GM04503 (cell line): ENCODE measurements at places on chromosomes 16 and 17.

GRCh38 chr17:43905400-43905984 lies 1.8 kb downstream of the MPP2 start:
- no peak for DNase-seq

DNA sequence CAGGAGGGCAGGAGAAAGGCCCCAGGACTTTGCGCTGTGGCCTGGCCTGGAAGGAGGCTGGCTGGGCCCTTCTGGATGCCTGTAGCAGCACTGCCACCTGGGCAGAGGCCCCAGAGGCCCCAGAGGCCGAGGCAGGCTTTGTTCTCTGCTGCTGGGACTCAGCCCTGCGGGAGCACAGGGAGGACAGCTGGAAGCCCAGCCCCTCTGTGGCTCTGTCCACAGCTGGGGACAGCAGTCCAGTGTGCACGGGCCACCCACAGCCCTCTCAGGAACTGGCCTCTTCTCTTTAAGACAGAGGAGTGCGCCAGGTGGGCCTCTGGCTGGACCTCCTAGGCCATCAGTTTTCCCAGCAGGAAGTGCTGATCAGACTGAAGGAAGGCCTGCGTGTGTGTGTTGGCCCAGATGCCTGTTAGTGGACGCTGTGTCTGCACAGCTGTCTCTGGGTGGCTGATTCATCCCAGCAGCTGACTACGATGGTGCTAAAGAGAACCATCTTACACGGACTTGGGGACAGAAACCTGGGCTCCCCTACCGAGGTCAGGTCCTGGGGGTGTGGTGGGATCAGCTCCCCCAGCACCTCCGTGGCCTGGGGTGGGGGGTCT lies 26.9 kb upstream of the ZNF750 start:
- DNase-seq, result no peak

- DNase-seq, result no peak
Measured at GRCh38 chr16:82184213-82184612, 14.2 kb upstream of the MPHOSPH6 start.

GRCh38 chr17:19265755-19266154 lies 28.6 kb downstream of the EPN2 start:
- no peak for DNase-seq

DNA sequence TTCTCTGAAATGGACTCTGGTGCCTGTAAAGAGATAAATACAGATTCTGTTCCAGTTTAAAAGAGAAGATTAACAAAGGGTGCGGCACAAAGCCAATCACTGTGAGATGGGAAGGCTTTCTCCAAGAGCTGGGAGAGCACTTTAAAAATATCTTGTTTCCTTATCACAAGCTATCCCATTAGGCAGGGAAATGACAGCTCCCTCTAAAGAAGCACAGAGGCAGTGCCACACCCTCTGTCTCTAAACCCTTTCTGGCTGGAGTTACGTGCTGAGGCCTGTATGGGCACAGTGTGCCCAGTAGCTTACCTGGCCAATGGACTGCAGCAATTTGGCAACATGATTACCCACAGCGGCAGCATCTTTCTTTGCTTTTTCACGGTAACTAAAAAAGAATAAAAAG lies 9.0 kb upstream of the TERB1 start:
- no peak for DNase-seq

DNA sequence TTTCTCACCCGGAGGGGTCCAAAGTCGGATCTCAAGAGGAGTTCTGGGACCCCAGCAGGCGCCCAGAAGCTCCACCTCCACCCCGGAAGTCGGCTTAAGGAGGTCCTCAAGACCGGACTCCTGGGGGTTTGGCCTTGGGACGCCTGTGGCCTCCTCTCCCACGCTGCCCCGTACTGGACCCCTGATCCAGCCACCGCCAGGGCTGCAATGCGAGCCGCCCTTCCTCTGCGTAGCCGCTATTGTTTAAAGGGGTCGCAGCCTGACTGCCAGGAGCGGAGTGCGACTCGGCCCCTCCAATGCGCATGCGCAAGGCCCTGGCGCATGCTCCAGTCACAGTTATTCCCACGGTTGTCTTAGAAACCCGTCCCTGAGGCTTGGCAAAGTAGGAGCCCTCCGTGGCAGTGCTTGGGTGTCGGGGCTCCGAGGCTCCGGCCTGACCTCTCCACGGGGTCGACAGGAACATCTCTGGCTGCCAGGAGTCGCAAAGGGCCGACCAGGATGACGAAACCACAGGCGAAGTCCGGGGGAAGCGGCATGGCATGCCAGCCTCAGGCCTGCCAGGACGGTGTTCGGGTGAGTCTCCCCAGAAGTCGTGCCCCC lies 719.0 kb downstream of the KCNJ18 start:
- DNase-seq, result no peak

GRCh38 chr16:66462912-66463311 lies 35.8 kb downstream of the BEAN1 start:
- DNase-seq, result no peak

DNA sequence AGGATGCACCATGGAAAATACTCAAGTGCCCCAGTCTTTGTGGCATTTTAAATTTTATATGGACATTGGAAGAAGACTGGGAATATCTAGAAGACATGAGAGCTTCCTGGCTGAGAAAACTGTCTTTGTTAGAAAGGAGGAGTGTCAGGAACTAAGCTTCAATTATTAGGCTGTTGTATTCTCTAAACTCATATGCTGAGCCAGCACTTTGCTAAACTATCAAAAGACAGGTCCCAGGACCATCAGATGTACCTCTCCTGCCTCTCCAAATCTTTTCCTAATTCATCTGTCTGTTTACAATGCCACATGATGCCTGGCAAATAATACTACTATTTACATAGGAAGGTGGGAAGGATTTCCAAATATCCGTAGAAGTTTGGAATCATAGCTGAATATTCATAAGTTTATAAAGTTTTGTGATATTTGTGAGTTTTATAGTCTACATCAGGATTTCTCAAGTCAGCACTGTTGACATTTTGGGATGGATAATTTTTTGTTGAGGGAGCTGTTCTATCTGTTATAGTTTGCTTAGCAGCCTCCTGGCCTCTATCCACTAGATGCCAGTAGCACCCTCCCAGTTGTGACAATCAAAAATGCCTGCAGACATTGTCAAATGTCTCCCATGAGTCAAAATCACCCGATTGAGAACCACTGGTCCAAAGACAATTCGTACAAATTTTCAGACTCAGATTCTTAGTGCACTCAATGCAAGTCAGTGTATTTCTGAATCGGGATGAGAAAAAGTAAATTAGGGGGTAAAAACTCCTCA lies 61.2 kb upstream of the NETO2 start:
- no peak for DNase-seq

- DNase-seq, result no peak
Measured at GRCh38 chr17:61048376-61049106, 351.1 kb upstream of the TBX2 start.

DNA sequence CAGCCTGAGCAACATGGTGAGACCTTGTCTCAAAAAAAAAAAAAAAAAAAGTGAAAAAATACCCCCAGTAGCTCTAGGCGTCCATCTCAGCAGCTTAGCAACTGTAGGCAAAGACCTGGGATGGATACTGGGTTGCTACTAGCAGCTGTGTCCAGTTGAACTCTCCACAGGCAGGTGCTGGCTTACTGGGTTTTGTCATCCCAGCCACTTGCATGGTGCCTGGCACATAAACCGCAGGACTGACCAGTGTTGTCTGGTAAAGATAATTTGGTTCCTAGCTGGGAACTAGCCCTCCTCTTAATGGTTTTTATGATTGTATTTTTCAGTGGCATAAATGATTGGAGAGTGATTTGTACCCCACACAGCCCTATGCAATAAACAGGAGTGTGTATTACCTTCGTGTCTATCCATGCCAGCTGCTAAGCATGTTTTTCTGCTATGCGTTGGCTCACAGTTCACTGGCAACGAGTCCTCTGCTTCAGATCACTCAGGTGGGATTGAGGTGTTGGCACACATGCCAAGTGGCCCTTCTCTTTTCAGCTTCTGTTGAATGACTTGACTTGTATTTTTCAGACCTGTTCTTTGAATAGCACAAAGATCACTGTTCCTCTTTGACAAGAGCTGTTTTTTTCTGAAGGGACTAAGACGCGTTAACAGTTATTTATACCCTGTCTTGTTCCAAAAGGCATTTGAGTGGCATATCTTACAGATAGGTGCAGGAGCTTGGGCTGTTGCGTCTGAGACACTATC lies 352.9 kb downstream of the SNX29 start:
- no peak for DNase-seq

- no peak for DNase-seq
Measured at GRCh38 chr16:82999711-83000110, 372.9 kb downstream of the CDH13 start.

DNA sequence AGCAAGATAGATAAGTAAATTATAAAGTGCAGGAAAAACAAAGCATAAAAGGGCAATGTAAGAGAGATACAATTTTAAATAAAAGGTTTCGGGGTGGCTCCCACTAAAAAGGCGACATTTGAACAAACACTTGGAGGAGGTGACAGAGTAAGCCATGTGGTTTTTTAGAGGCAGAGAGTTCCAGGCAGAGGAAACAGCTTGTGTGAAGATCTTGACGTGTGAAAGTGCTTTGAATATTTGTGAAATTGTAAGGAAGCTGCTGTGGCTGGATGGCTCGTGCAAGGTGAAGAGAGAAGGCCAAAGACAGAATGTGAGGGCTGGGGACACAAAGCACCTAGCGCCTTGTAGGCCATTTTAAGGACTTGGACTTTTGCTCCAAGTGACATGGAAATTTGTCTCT lies 28.6 kb upstream of the HYDIN start:
- DNase-seq, result no peak

DNA sequence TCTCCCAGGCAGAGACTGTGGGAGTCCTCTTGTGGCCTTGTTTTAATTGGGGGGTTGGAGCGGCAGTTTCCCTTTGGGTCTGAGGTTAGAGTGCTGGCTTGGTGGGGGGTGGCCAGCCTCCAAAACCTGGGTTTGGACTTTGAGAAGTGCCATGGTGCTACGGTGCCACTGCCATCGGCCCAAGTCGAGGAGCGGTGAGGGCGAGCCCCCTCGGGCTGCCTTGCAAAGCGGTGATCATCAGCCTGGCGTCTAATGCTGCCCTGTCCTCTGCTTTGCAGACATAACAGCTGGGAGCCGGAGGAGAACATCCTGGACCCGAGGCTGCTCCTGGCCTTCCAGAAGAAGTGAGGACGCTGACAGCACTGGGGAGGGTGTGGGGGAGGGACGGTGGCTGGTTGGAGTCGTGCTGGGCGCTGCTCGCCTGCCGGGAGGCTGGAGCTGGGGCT lies 1.2 kb downstream of the CBX2 start:
- no peak for DNase-seq

DNA sequence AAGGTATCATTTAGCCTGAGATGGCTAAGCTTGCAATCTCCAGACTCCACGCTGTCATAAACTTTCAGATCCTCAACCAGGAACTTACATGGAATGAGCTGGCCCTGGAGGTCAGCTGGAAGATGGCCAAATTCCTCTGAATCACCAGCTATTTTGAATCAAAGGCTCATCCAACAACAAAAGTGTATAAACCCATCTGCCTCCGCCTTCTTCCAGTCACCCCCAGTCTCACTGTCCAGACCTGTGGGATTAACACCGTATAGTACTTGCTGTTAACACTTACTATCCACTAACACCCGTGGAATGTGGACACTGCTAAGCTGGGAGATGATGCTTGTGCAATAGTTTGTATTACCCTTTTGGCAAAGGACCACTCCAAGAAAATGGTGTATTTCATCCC lies 1.9 kb upstream of the LCMT1 start:
- DNase-seq, result peak; percentile 91

DNA sequence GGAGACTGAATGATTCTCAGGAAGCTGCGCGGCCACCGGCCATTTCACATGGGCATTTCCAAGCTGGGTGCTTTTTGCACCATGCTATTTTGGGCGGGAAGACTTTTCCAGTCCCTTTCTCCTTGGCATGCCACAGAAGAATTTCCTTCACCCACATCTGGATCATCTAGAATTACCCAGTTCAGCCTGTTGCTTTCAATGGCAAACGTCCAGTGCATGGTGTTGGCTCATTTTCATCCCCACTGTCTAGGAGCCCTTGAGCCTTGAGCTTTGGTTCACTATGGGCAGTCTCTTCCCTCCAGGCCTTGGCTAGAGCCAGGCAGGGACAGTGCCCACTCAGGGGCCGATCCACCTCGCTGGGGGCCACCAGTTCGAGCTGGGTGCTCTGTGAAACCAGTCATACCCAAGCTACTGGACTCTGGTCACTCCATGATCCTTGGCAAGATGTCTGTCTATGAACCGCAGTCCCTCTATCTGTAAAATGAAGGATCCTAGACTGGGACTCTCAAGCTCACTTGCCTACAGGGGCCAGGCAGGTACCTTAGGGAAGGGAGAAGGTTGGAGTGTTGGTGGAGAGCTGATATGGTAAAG lies 71.1 kb downstream of the CYLD start:
- DNase-seq, result no peak

DNA sequence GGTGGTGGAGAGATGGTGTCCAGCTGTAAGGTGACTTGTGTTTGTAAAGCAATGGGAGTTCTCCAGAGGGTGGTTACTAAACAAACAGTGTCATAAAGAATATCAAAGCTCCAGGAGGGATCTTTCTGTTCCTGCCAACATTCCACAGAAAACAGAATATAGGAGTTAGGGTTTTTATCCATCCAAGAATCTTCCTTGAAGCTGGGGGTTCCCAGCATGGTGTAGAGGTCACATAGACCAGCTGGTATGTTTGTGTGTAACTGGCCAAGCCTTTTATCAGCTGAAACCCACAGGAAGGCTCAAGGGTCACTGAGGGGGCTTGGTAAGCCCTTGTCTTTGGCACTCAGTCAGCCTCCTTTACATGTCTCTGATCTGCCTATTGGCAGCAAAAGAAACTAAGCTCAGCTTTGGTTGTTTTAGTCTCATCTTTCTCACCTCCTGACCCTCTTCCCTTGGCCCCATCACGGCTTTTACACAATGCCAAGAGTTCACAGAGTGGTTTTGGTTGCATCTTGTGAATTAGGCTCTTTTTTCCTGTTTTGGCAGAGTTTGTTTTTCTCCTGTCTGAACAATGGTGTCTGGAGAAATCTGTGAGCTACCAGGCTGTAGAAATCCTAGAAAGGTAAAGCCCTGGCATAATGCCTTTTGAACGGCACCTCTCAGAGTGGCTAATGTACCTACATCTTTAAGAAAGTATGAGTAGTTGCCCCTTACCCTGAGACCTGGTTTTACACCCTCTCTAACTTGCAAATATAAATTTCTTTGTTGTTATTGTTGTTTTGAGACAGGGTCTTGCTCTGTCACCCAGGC lies 4.6 kb downstream of the CNTD1 start:
- no peak for DNase-seq
